ENCODE measurements at places on chromosomes 7 and 10.
A peak's percentile ranks its signal among the peaks of the same experiment; 100 is the strongest.

GRCh38 chr7:121433775-121434174 lies 37.7 kb upstream of the FAM3C start:
- DNase-seq, result no peak

- no peak for DNase-seq
These were observed 217.8 kb upstream of the FRMD4A start for GRCh38 chr10:14548474-14548873.

DNA sequence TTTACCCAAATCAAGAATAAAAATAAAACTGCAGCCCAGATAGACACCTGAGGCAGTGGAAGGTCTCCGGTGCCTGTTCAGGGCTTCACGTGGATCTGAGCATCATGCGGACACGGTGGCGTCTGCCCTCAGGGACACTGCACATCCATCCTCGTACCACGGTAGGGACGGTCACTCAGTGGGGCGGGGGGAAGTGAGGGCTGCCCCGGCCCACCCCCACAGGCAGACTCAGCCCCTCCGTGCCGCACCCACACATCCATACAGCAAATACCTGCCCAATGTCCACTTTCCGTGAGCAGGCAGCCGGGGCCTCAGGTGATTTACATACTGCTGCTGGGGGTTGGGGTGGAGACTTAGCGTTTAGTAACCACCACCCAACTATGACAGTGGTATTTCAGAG lies 207.8 kb downstream of the DIP2C start:
- DNase-seq, result no peak

DNA sequence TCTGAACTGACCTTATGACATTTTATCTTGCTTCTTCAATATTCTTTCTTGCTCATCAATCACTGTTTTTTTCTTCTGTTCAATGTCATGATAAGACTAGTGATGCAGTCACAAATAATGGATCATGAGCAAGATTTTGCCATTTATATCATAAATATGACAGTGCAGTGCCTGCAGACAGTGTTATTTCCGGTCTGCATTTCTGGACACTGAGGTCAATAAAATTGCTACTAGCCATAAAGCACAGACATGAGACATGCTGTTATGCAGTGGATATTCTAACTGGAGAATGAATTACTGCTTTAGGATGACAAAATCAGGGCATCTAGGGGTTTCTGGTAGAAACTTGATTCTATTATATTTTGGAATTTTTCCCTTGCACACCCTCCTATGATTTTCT lies 1509.7 kb upstream of the LRRTM3 start:
- DNase-seq, result no peak

- DNase-seq, result no peak
These were observed 157.5 kb downstream of the LYZL1 start for GRCh38 chr10:29446327-29446726.

DNA sequence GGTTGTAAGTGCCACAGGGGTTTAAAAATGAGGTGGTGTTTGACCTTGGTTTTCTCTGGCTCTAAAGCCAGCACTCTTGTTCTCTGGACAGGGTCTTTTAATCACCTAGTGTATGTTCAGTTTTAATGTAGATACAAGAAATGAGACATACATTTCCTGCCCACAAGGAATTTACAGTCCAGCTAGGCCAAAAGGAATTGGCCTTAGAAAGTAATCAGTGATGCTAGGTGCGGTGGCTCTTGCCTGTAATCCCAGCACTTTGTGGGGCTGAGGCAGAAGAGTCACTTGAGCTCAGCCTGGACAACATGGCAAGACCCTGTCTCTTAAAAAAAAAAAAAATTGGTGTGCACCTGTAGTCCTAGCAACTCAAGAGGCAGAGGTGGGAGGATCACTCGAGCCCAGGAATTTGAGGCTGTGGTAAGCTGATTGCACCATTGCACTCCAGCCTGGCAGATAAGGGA lies 100.2 kb downstream of the LRMDA start:
- DNase-seq, result no peak

DNA sequence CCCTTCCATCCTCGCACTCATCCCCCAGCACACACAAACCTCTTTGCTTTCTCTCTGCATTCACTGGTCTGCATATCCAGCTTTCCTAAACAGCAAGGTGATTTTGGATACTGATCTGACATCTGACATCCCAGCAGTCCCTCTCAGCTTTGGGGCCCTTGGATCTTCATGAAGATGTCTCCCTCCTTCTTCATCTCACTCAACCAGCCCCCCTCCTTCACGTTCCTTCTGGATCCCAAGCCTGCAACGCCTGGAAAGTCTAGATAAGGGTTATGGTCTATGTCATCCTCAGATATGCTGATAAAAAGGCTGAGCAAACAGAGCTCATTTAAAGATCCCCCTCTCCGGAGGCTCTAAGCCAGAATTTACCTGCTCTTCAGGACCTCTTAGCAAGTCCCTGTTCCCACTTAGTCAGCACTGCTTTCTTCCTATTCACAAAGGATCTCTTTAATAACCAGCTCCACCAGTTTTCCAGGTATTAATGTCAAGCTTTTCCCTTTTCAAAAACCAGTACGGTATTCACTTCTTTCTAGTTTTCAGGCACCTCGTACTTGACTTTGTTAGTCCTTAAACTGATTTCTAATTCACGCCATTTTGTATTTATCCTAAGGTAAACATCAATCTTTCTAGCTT lies 38.9 kb downstream of the CREB3L2 start:
- peak; percentile 28 for DNase-seq

- no peak for DNase-seq
These were observed 233.6 kb downstream of the GLRX3 start for GRCh38 chr10:130369645-130370381.

- DNase-seq, result no peak
These were observed 129.1 kb upstream of the SEMA3E start for GRCh38 chr7:83778073-83778443.

DNA sequence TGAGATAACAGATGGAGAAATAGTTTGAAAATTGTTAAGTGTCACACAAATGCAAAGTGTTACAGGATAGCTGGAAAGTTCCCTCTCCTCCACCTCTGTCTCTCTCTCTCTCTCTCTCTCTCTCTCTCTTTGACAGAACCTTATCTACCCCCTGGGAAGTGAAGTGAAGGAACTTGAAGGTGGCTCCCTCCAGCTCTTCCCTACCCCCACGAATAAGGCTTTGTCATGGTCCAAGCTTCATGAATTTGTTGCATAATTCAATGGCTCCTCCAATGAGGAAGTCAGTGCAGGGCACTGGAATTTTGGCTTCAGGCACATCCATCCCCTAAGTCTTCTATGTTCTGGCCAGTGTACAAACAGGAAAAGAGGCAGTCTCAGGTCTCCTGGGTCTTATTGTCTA lies 66.4 kb downstream of the CDHR3 start:
- DNase-seq, result no peak

GRCh38 chr10:98587156-98587837 lies 140.6 kb upstream of the HPS1 start:
- no peak for DNase-seq

- DNase-seq, result no peak
These were observed 623 bp downstream of the INPP5A start for GRCh38 chr10:132538031-132538789.

DNA sequence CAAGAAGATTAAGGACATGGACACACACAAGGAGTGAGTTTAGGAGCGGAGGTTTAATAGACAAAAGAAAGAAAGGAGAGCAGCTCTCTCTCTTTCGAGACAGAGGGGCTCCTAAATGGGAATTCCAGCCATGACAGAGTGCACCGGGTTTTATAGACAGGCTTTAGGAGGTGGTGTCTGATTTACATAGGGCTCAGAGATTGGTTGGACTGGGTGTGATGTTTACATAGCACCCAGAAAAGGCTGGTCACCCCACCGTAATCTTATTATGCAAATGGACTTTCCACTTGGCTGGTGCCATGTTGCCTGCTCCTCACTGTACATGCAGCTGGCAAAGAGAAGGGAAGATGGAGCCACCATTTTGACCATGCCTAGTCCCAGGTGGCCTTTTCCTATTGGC lies 28.4 kb upstream of the MRC1 start:
- DNase-seq, result no peak

DNA sequence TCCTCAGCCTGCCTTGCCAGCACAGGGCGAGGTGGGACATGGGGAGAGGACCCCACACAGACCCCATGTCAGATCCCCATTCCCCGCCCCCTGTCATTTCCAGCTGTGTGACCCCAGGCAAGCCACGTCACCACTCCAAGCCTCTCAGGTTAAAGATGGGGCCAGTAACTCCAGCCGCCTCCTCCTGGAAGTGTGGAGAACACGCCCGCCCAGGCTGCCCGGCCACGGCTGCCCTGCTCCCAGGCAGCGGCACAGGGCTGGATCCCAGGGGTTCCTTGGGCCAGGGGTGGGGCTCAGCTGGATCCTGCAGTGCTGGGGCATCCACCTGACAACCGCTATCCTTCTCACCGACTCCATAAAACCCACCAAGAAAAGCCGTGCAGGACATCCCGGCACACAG lies 86.1 kb downstream of the PDGFA start:
- DNase-seq, result no peak

DNA sequence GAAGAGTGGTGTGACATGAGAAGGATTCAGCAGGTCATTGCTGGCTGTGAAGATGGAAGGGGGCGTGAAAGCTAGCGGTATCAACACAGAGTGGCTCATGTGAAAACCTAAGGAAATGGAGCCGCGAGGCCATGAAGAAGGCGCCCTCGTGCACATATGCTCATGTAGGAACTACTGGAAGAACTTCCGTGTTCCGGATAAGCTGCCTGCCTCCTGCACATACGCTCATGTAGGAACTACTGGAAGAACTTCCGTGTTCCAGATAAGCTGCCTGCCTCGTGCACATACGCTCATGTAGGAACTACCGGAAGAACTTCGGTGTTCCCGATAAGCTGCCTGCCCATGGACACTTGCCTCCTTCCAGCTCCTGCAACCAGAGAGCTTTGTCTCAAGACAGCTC lies 179.1 kb downstream of the SDK1 start:
- no peak for DNase-seq

DNA sequence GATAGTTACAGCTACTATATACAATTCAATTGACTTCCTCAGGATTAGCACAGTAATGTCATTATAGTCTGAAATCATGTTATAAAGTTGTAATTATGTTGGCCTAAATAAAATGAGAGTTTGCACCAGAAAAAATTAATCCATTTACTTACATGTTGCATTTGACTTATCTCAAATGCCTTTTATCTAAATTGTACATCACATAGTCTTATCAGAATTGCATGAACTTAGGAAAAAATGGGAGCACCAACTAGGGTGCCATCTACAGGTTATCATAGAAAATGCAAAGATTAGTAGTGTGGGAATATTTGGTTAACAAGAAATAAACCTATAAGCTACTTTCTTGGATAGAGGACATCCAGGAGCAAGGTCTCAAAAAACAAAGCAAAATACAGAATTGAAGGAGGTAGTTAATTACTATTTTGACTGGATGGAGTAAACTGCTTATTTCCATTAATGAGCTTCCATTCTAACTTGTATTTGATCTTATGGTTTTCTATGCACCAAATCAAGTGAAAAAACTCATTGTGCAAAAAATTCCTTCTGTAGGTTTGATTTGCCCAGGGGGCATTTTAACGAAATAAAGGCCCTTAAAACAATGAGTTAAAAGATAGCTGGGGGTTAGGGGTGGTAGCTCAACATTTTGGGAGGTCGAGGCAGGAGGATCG lies 60.0 kb upstream of the ORC5 start:
- DNase-seq, result peak; percentile 6
